GM23248 (cell line): ENCODE measurements at places on chromosomes 5 and 9. TPM values are rescaled to one million over a fixed set of nuclear protein-coding genes. Genes with fewer than 3 reads are reported as not detected.

DNA sequence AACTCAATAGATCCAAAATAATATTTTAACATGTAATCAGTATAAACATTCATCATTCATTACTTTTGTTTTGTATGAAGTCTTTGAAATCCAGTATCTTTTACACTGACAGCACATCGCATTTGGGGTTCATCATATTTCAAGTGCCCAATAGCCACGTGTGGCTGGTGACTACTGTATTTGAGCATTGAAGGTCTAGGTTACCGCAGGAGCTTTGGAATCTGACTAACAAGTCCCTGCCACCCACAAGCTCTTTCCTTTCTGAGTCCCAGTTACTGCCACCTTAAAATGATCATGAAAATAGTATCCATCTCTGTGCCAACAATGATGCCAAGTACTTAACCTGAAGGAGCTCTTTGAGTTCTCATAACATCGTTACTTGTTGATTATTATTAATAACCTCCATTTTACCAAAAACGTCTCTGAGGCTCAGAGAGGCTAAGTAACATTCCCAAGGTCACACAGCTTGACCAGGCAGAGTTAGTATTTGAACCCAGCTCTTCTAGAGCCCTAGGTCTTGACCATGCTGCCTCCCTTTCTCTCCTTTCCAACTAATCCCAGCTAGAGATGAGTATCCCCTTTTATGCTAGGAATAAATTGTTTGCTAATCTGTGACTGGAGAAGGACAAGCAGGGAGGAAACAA, 24.2 kb downstream of the ARHGEF37 start:
- H3K4me1 ChIP-seq = peaks cover 11% of the 10 kb centered on the region
- no peaks in the 10 kb centered on the region for H3K27me3 ChIP-seq
- no peaks in the 10 kb centered on the region for H3K36me3 ChIP-seq
- peak; percentile 54 for DNase-seq
- peak overlapping the region; percentile 82 for H3K27ac ChIP-seq

The VDAC1 gene
- total RNA-seq = 329 and 332 TPM in 2 replicates

The TAF1L gene
- not detected in 2 replicates for total RNA-seq

The TLX3 gene
- not detected in 2 replicates for total RNA-seq

GRCh38 chr5:3218916-3219650, 376.5 kb upstream of the IRX1 start:
- H3K4me1 ChIP-seq = no peaks in the 10 kb centered on the region
- DNase-seq = no peak
- H3K36me3 ChIP-seq = no peaks in the 10 kb centered on the region
- H3K27me3 ChIP-seq = no peaks in the 10 kb centered on the region
- H3K27ac ChIP-seq = no peak overlapping the region
- H3K4me3 ChIP-seq = no peak overlapping the region

GRCh38 chr9:109861499-109861898, 81.5 kb downstream of the PALM2AKAP2 start:
- H3K27ac ChIP-seq = peak overlapping the region; percentile 25
- no peaks in the 10 kb centered on the region for H3K27me3 ChIP-seq
- no peaks in the 10 kb centered on the region for H3K36me3 ChIP-seq
- peaks cover 15% of the 10 kb centered on the region for H3K4me1 ChIP-seq

The SLC34A3 gene
- total RNA-seq = not detected in 2 replicates

DNA sequence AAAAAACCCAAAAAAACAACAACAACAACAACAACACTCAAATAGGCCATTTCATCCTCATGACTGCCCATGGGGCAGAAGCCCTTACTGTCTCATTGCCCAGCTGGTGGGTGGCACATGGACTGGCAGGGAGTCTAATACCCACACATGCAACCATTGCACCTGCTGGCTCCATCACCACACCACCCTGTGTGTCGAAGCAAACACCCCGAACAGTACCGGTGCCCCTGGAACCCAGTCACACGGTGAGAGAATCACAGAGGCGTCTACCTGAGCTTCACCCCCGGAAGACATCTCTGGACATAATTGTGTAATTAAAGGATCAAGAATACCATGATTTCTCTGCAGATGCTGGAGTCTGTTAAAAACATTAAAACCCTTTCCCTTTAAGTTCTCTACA, 6.5 kb downstream of the PAEP start:
- no peak overlapping the region for H3K27ac ChIP-seq
- H3K4me1 ChIP-seq = no peaks in the 10 kb centered on the region
- DNase-seq = no peak
- no peak overlapping the region for H3K4me3 ChIP-seq
- no peaks in the 10 kb centered on the region for H3K36me3 ChIP-seq

- no peaks in the 10 kb centered on the region for H3K27me3 ChIP-seq
- peaks cover 17% of the 10 kb centered on the region for H3K4me1 ChIP-seq
- no peaks in the 10 kb centered on the region for H3K36me3 ChIP-seq
- H3K4me3 ChIP-seq = no peak overlapping the region
- no peak for DNase-seq
- H3K27ac ChIP-seq = no peak overlapping the region
Measured at GRCh38 chr9:122076117-122076516, 17.0 kb downstream of the TTLL11 start.

The FAM114A2 gene
- 20.2 and 24.8 TPM in 2 replicates for total RNA-seq

The IL5 gene
- not detected in 2 replicates for total RNA-seq

- peaks cover 6% of the 10 kb centered on the region; the same call in 1 of the 2 replicates for H3K4me1 ChIP-seq
- no peak overlapping the region for H3K27ac ChIP-seq
- no peak overlapping the region for H3K4me3 ChIP-seq
- DNase-seq = peak; percentile 39
- no peaks in the 10 kb centered on the region for H3K36me3 ChIP-seq
Measured at GRCh38 chr5:80711938-80712337, 57.2 kb upstream of the DHFR start.

DNA sequence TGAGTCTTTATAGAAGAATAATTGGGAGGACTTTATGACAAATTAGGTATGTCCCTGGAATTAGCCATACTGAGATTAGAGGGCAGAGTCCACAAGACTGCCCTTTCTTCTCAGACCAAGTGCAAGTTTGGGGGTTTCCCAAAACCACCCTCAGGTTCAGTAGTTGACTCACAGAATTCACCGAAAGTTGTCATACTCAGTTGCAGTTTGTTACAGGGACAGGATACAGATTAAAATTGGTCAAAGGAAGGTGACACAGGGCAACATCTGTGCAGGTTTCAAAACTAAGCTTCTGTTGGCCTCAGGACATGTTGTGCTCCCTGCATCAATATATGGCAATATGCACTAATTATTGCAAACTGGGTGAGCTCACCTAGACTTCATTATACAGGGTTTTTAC, 3.8 kb downstream of the RANBP17 start:
- H3K4me1 ChIP-seq = no peaks in the 10 kb centered on the region
- no peak overlapping the region for H3K4me3 ChIP-seq
- no peaks in the 10 kb centered on the region for H3K36me3 ChIP-seq
- H3K27ac ChIP-seq = no peak overlapping the region
- H3K27me3 ChIP-seq = no peaks in the 10 kb centered on the region

The GPR150 gene
- 1.1 TPM in 1 of 2 replicates, not detected in the other for total RNA-seq
